Naive thymus-derived CD4-positive, alpha-beta T cell (primary cell): ENCODE measurements at places on chromosomes 3 and 15. TPM values are rescaled to one million over a fixed set of nuclear protein-coding genes. Genes with fewer than 3 reads are reported as not detected.

STRIT1 gene
- not detected for total RNA-seq

DUOX1 gene
- 0.34 TPM for total RNA-seq

DNA sequence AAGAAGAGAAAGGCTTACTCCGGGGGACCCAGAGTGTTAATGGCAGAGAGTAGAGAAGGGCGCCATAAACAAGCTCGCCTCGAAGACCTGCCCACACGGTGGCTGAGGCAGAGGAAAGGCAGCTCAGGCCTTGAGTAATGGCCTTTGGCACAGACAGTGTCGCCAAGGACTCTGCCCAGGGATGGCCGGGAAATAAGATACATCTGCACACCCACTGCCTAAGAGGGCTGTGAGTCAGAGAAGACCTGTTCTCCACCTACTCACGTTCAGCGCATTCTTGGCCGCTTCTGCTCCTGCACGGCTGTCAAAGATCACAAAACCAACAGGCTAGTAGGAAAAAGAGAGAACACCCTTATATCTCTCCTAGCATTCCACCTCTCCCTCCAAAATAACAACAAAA lies 26.2 kb downstream of the RBPMS2 start:
- no peak for DNase-seq
- no peaks in the 10 kb centered on the region for H3K27me3 ChIP-seq
- H3K36me3 ChIP-seq = no peaks in the 10 kb centered on the region
- H3K4me3 ChIP-seq = no peak overlapping the region
- no peaks in the 10 kb centered on the region for H3K4me1 ChIP-seq

DNA sequence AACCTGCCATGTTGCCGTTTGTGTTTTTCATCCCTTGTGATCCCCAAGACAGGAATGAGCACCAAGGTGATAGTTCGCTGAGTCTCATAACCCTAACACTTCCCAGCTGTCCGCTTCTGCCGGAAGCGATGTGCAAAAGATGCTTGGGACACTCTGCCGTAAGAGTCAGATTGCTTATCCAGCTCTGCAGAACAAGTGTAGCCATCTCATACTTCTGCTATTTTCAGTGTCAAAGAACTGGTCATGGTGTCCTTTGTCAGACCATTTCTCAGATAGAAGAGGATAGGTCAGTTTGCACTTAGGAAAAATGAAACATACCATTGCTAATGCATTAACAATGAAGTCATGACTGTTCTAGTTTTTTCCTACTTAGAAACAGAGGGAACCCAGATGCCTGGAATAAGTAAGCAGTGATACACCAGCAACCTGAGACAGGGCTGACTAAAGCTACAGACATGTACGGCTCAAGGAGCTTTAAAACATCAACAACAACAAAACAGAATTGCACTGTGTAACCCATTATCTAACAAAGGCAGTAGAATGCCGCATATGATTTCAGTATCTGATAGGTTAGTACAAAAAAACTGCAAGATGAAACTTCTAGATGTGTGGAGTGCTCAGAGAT lies 134.0 kb upstream of the IL12A start:
- H3K4me3 ChIP-seq = no peak overlapping the region
- no peaks in the 10 kb centered on the region for H3K36me3 ChIP-seq
- H3K27me3 ChIP-seq = no peaks in the 10 kb centered on the region
- no peaks in the 10 kb centered on the region for H3K4me1 ChIP-seq
- H3K27ac ChIP-seq = no peak overlapping the region
- DNase-seq = no peak
